B cell (primary cell): ENCODE measurements at places on chromosomes 5 and 9.

DNA sequence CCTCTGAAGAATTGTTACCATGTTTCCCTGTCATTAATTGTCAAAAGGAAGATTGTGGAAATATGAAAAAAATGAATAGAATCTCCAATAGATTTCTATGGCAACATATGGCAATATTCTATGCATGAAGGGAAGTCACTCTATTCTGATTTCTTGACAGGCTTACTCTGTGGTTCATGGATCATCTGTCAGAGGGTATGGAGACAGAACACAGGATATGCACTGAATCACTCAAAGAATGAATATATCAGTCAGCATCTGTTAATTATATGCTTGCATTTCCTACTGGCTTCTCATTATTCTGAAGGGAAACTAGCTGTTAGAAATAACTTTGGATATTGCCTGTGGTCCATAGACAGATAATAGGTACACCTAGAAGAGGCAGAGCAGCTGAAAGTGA lies 918.9 kb downstream of the DTWD2 start:
- DNase-seq = no peak

GRCh38 chr5:74367241-74367733 lies 273.2 kb downstream of the ENC1 start:
- DNase-seq = no peak

DNA sequence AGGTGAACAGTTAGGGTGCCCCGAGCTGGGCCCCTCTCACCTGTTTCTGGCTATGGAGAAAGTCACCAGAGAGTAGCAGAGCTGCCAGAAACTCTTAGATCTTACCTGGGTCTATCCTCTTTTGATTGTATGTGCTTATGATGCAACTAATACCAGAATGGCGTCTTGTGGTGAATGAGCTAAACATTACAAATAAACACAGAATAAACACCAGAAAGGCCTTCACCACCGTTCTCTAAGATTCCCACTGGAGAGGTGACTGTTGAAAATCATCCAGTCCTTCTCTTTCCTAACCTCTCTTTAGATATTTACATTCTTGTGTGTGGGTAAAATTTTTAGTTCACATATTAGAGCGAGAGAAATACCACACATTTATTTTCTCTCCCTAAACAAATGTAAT lies 241.7 kb upstream of the GAS1 start:
- no peak for DNase-seq

GRCh38 chr5:92548346-92548745 lies 1032.7 kb downstream of the NR2F1-AS1 start:
- no peak for DNase-seq

DNA sequence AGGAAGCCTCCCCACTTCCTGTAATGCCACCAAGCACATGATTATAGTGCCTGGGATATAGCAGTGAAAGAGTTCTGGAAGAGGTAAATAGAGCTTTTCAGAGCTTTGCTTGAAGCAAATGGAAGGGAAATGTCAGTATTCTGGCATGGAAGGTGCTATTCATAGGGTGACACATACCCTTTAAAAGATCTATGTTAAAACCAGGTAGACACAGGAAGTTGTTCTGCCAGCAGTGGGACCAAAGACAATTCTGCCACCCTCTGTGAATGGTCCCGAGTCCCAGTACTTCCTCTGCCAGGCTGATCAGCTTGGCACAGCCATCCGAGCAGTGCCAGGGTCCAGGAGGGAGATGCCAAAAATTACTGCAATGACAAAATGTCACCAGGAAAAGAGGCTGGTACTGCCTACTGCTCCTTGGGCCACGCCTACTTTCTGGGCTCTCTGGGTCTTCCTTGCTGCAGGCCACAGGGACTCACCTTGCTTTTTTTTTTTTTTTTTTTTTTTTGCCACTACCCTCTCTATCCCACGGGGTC lies 26.7 kb downstream of the GARNL3 start:
- no peak for DNase-seq

DNA sequence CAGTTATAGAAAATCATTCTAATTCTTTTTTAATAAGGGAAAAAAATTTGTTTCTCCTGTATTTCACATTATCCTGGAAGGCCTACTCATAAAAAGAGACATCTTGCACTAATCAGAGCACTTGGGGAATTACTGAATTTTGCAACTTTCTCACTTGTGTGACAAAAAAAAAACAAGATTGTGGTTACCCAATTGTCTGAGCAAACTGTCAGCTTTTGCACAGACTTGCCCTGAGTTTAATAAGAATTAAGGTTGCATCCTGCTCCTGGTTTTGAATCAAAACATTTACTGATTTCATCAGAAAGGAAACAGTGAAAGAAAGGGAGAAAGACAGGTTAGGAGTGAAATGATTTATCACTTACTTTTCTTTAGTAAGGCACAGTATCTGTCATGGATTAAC lies 10.6 kb upstream of the SH3RF2 start:
- no peak for DNase-seq
